Activated T-cell treated with anti-CD3 and anti-CD28 coated beads, Interleukin-2, amount 50 U/mL, for 4 hours (primary cell): ENCODE measurements at places on chromosomes 2 and 18. TPM values are rescaled to one million over a fixed set of nuclear protein-coding genes. Genes with fewer than 3 reads are reported as not detected.

The PKDCC gene
- total RNA-seq: 0.19 TPM

The E2F6 gene
- total RNA-seq: 23.2 TPM

The ACTG2 gene
- total RNA-seq: 0.52 TPM

The NPAS2 gene
- total RNA-seq: 14.6 TPM

The EIF2AK3 gene
- total RNA-seq: 14.4 TPM

The COMMD1 gene
- total RNA-seq: 29.7 TPM

The ITGB6 gene
- not detected for total RNA-seq

The ADAM23 gene
- 0.25 TPM for total RNA-seq

The TMEM247 gene
- not detected for total RNA-seq

The LGALSL gene
- total RNA-seq: 2.3 TPM

The MSH6 gene
- 164 TPM for total RNA-seq

The MAL gene
- total RNA-seq: 5.6 TPM

The MOB1A gene
- total RNA-seq: 173 TPM

The KLHL41 gene
- not detected for total RNA-seq

The CTAGE1 gene
- total RNA-seq: not detected

The PROM2 gene
- 0.63 TPM for total RNA-seq

The MREG gene
- 14.9 TPM for total RNA-seq

The FAM237A gene
- total RNA-seq: not detected

The CDH20 gene
- 0.11 TPM for total RNA-seq

The STARD6 gene
- not detected for total RNA-seq

The SIX2 gene
- not detected for total RNA-seq

The C2orf92 gene
- 4.4 TPM for total RNA-seq

The TANC1 gene
- total RNA-seq: 0.40 TPM

The RUFY4 gene
- total RNA-seq: 0.16 TPM

The DLGAP1 gene
- total RNA-seq: 0.16 TPM

The DCC gene
- total RNA-seq: not detected

The ERLEC1 gene
- 19.7 TPM for total RNA-seq

The EFR3B gene
- 0.56 TPM for total RNA-seq

The NYAP2 gene
- 0.11 TPM for total RNA-seq

The MERTK gene
- total RNA-seq: 0.42 TPM

The UPP2 gene
- total RNA-seq: not detected

The SLC4A3 gene
- not detected for total RNA-seq

The TRMT61B gene
- 18.4 TPM for total RNA-seq

The IL18R1 gene
- total RNA-seq: 15.7 TPM

The IL36RN gene
- total RNA-seq: 0.61 TPM

The CHPF gene
- total RNA-seq: 38.3 TPM

The CAPN14 gene
- total RNA-seq: 0.14 TPM

The ZNF532 gene
- 5.6 TPM for total RNA-seq

The IL1B gene
- total RNA-seq: 0.42 TPM
